Pancreas (tissue), 10 donors: ENCODE measurements at places on chromosomes 13 and 19. TPM values are rescaled to one million over a fixed set of nuclear protein-coding genes. Genes with fewer than 3 reads are reported as not detected.

Gene ADGRE2
- 4.5 TPM for total RNA-seq

DNA sequence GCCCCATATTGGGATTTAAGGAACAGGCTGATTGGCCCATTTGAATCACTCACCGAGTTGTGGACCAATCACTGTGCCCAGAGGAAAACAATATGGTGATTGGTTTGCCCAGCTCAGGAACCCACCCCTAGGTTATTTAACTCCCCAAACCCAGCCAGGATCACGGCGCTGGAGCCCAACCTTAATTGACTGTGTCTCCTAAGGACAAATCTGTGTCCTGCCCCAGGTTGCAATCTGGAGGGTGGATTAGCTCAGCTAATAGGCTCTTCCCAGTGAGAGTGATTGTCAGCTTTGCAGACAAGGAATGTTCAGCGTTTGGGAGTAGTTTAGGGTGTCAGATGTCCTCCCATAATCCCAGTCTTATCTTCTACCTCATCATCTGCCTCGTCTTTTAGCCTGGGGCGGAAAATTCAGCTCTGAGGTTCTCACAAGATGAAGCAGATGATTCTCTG lies 3.5 kb upstream of the ZNF358 start:
- H3K27me3 ChIP-seq: no peaks in the 10 kb centered on the region
- no peak overlapping the region for H3K4me3 ChIP-seq
- H3K4me1 ChIP-seq: no peaks in the 10 kb centered on the region

Gene ZNF790
- 5.1 TPM for total RNA-seq

Gene MEF2B
- 0.87 TPM for total RNA-seq

- no peak for DNase-seq
- no peak overlapping the region for H3K27ac ChIP-seq
- no peaks in the 10 kb centered on the region for H3K27me3 ChIP-seq
- no peaks in the 10 kb centered on the region for H3K36me3 ChIP-seq
Observed at GRCh38 chr13:40109351-40109844, 453.9 kb downstream of the COG6 start.

DNA sequence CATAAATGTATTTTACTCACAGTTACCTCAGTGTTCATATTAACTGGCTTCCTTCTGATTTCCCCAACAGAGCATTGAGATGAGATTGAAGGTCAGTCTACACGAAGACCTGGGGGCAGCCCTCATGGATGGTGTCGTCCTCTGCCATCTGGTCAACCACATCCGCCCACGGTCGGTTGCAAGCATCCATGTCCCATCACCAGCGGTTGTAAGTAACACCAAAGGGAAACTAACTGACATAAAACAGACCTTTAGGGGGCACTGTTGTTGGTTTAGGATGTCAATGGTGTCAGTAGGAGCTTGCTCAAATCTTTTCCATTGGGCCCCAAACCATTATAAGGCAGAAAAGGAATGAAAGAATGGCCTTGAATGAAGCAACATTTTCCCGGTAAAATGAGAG lies 68.2 kb downstream of the ESD start:
- H3K27me3 ChIP-seq: no peaks in the 10 kb centered on the region
- H3K36me3 ChIP-seq: peaks cover 32% of the 10 kb centered on the region
- no peaks in the 10 kb centered on the region for H3K4me1 ChIP-seq
- H3K27ac ChIP-seq: no peak overlapping the region

DNA sequence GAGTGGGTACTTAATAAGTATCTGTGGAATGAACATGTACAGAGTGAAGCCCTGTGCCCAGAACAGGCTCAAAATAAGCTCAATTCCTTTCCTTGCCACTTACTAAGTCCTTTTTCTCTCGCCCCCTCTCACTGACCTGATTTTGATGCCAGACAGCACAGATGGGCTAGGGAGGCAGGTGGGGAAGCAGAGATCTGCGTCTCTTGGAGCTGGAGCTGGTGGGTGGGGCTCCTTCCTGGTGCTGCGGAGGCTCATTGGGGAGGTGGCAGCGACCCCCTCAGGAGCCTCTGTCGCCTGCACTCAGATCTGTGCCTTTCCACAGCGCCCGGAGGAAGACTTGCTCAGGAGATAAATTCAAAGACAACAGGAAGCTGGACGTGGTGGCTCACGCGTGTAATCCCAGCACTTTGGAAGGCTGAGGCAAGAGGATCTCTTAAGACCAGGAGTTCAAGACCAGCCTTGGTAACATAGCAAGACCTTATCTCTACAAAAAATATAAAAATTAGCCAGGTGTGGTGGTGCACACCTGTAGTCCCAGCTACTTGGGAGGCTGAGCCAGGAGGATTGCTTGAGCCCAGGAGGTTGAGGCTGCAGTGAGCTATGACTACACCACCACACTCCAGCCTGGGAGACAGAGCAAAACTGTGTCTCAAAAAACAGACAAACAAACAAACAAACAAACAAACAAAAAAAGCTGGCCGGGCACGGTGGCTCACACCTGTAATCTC lies 14.6 kb downstream of the AKT2 start:
- H3K4me3 ChIP-seq: no peak overlapping the region
- H3K27me3 ChIP-seq: no peaks in the 10 kb centered on the region
- peaks cover 8% of the 10 kb centered on the region for H3K4me1 ChIP-seq
